ENCODE measurements at places on chromosomes 16 and 17.
A peak's percentile ranks its signal among the peaks of the same experiment; 100 is the strongest.

DNA sequence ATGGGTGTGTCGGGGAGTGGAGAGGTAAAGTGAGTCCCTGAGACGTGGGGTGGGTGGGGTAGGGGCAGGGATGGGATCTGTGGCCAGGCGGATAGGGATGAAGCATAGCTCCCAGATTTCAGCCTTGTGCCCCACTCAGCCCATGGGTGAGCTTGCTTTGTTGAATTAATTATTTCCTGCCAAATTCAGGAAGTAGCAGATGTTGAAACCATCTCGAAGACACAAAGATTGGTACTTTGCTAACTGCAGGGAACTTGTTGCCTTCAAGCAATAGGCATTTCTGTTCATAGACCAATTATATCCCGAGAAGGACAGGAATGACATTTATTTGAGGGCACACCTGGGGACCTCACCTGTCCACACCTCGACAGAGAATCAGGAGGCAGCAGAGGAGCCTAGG, 11.0 kb upstream of the C16orf74 start:
- DNase-seq, result no peak

GRCh38 chr17:40099619-40100418, 570 bp downstream of the NR1D1 start:
- DNase-seq, result no peak

GRCh38 chr17:63611354-63611753, 10.7 kb downstream of the TACO1 start:
- DNase-seq, result no peak

GRCh38 chr17:70791748-70792443, 622.6 kb downstream of the KCNJ2 start:
- DNase-seq, result no peak

DNA sequence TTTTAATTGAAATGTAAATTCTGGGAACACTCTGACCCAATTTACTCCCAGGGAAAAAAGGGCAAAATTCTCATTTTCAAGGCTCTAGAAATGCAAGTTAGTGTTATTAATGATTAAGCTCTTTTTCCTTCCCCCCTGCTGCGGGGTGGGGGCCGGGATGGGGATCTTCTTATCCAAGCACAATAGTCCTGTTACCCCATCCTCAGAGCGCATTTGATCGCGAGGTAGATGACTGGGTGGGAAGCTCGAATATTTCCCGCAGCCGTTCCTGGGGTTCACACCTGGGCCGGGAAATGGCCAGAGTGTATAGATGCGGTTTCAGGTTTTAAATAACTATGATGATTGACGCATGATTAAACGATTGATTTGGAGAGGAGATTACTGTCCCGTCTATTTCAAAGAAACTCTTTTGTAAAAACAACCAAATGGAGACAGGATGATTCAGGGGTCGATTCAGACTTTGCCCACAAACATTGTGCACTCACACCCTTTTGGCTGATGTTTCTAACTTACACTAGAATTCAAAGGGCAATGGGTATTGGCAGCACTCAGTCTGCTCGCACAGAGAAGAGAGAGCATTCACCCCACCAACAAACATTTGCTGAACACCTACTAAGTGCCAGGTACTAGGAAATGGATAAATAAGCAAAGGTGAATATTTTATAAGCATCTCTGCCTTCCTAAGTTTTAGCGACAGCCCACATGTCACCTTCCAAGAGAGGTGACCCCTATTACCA, 55.0 kb downstream of the SALL1 start:
- DNase-seq, result no peak

- DNase-seq, result no peak
These were observed 184.6 kb downstream of the CNTNAP4 start for GRCh38 chr16:76461836-76462235.

GRCh38 chr17:79793924-79794304, 3.0 kb downstream of the CBX8 start:
- DNase-seq, result no peak

- DNase-seq, result no peak
These were observed 6.1 kb downstream of the ZG16 start for GRCh38 chr16:29784157-29784556.

DNA sequence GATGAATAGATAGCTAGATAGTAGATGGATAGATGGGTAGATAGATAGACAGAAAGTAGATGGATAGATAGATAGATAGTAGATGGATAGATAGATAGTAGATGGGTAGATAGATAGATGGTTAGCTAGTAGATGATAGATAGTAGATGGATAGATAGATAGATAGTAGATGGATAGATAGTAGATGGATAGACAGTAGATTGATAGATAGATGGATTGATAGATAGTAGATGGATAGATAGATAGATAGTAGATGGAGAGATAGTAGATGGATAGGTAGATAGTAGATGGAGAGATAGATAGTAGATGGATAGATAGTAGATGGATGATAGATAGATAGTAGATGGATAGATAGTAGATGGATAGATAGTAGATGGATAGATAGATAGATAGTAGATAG, 40.4 kb downstream of the PIK3R5 start:
- no peak for DNase-seq

DNA sequence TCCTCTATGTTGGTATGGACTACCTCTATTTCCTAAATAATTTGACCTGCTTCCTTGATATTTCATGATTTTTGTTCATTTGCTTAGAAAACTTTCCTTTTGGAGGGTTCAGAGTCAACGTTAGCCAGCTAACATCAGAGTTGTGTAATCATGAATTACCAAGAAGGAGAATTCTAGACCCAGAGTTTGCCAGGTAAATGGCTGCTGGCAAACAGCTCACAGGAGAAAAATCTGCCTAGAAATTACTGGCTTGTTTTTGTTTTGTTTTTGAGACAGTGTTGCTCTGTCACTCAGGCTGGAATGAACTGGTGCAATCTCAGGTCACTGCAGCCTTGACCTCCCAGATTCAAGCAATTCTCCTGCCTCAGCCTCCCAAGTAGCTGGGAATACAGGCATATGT, 111.4 kb upstream of the SALL1 start:
- no peak for DNase-seq

- DNase-seq, result no peak
These were observed 2.4 kb upstream of the SLC47A2 start for GRCh38 chr17:19718613-19719354.

DNA sequence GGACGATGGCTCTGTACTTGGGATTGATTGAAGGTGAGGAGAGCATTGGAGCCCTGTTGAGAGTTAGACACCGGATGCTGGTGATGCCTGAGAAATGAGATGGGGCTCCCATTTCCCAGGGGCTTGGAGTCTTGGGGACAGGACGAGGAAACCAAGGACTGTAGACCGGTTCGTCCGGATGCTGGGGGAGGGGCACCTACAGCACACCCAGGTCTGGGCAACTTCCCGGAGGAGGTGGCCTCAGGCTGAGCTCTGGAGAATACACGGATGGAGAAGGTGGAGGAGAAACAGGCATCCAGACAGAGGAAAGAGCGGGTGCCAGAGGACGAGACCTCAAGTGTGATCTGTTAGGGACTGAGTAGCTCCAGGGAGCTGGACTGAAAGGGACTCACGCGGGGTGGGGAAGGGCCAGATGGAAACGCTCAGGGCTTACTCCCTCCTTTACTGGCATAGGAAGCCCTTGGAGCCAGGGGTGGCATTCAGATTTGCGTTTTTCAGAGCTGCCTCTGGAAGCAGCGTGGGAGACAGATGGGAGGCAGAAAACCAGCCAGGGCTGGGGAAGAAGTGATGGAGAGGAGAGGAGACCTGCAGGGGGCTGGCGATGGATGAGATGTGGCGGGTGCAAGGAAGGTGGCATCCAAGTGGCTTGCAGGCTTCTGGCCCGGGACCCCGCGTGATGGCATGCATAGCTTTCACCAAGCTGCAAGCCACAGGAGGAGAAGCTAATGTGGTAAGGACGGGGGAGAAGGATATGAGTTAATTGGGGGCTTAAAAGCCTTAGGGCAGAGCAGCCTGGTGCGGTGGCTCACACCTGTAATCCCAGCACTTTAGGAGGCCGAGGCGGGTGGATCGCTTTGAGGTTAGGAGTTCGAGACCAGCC, 8.3 kb downstream of the C1QTNF1 start:
- no peak for DNase-seq

DNA sequence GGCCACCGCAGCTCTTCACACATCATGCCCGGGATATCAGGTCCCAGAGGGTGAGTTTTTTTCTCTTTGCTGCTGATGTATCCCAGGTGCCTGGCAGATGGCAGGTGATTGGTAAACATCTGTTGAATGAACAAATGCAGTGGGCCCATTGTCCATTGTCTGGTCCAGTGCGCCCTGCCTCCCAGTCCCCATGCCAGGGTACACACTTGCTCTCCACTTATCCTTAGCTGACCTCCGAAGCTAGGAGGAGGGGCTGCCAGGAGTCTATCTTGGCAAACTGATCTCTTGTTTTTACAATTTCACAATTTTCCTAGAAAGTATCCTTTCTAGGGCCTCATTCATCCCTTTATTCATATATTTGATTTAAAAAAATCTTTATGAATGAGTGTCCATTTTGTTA, 196.0 kb downstream of the RAB11FIP4 start:
- no peak for DNase-seq

DNA sequence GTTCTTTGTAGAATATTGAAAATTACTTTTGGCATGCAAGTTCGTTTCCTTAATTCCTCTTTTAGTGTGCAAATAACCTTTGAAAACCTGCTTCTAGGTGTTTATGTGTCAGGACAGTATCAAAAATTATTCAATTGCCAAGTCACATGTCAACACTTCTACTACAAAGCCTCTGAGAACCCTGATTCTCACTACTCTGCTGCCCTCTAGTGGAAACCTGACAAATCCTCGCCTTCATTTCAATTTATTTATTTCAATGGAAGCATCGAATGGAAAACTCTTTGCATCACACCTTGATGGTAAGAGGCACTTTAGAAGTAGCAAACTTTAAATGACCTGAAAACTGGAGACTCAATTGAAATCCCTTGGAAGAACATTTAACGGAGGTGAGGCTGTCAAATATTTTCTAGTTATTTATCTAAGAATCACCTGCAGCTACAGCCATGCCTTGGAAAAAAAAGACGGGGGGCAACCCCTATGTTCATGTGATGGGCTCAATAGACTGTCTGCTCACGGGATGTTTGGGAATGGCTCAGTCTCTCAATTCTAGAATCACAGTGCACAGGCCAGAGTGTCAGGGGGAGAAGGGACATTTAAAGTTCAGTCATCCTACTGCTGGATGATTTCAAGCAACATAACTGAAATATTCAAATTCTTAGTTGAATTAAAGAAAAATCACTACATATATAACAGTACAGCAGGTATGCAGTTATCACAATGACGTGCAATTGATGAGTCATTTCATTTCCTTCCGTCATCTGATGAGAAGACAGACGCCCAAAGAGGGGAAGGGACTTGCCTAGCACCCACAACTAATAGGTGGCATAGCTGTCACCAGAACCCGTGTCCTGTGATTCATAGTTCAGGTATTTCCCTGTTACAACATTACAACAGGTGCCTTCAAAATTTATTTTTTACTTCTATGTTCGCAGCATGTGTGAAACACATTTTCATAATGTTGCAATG, 563.9 kb downstream of the TOX3 start:
- peak; percentile 33 for DNase-seq

DNA sequence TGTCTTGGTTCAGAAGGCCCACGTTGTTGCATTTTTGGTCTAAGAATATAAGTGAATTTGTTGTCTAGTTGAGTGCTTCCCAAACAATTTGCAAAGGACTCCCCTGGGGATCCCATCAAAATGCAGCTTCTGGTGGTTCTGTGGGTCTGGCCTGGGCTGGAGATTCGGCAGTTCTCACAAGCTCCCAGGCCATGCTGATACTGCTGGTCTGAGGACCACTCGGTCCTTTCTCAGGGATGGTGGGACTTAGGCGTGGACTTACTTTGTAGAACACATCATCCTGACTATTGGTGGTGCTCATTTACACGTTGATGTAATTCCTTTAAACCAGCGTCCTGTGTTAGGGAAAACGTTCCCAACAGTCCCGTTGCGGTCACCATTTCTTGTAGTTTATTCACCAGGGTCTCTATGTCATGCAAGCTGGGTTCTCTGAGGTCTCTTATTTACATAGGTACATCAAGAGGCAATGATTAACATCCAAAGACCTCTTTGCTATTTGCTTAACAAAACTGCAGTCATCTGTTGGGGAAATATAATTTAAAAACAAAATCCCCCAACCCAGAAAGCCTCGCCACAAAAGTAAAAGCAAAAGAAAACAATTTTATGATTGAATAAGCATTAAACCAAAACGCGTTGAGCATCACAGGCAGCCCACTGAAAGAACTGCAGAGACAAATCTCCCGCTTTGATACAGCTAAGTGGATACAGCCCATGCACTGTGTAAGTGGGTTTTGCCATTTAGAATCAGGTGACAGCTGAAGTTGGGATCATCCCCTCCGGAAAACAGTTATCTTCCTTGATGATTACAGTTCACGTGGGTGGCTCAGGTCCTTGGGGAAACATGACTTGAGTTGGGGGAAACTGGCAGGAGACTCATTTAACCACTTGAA, 39.0 kb upstream of the SEC14L1 start:
- DNase-seq, result no peak

GRCh38 chr17:2924211-2924610, 128.0 kb downstream of the RAP1GAP2 start:
- no peak for DNase-seq

DNA sequence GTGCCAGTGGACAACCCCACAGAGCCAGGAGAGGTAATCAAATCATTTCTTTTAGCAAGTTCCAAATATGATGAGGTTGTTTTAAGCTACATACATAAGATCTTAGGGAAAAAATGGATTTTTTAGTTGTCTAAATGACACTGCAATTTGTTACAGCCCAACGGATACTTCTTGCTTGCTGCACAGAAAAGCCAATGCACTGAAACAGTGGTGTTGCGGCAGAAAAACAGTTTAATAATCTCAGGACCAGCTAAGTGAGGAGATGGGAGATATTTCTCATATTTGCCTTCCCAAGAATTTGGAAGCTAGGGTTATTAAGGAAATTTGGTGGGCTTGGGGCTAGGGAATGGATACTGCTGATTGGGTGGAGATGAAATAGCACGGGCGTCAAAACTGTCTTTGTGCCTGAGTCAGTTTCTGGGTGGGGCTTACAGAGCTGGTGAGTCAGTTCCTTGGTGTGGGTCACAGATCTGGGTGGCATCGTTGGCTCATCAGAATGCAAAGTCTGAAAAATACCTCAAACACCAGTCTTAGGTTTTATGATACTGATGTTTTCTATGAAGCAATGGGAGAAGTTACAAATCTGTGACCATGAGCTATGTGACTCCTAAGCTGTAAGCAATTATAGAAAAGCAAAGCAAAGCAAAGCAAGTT, 255.4 kb downstream of the IRX3 start:
- DNase-seq, result no peak

DNA sequence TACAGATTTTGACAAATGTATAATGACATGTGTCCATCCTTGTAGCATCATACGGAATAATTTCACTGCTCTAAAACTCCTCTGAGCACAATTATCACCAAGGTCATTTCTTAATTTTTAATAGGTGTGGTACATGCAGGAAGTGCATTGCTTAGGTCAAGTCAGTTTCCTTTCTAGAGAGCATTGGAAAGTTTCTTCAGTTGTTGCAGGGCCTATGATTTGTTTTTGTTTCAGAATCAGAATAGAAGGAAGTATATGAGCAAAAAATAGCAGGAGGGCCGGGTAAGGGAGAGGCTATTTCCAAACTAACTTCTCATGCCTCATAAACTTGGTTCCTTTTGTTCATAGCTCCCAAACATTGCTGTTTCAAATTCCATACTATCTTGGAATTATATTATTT, 24.0 kb upstream of the SLFN5 start:
- no peak for DNase-seq
